ENCODE measurements at places on chromosomes 2 and 18.

DNA sequence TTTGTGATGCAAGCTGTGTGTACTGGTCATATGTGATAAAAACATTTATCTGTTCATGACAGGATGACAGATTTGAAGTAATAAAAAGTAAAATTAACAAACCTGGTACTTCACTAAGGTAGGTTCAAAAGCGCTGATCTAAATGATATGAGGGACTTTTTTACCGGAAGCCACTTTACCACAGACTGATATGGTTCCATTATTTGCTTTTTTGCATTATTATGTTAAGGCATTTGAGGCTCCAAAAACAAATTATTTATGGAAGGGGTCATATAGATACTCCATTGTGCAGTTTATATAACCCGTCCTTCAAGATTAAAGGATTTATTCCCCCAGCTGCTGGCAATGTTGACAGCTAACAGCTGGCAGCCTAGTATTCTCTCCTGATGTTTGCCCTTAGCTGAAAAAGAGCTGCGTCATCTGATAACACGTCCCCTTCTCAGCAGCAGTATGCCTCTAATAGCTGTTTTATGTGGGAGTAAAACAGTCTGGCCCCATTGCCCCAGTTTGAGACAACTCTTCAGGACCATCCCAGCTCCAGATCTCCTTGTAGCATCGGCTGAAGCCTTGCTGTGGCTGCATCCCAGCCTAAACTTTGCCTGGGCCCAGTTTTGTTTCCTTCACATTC lies 84.8 kb upstream of the XIRP2 start:
- no peak for DNase-seq

DNA sequence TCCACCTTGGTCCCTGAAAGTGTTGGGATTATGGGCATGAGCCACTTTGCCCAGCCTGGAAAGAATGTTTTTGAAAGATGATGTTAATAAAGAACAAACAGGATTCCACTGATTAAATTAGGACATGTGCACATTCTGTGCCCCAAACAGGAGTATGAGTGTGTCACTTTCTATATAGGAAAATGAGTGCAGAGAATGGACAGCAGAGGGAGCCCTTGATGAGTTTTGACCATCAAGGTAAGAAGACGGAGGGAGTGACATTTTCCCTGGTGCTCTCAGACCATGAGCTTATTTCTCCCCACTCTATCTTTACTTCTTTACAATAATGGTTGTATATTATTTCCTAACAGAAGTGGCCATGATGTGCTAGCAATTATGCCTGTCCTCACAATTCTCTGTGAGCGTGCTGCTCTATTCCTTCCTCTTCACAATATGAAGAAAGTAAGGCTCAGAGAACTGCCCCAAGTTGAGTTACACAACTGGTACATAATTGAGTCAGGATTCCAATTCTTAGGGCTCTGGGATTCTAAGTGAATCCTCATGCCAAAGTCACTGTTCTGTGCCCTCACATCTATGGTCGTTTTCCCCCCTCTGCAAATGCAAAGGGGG lies 20.6 kb downstream of the RPL37A start:
- peak; percentile 14 for DNase-seq

GRCh38 chr2:118982039-118982438 lies 40.0 kb downstream of the MARCO start:
- DNase-seq = no peak

GRCh38 chr2:69271831-69272257 lies 115.2 kb downstream of the GFPT1 start:
- DNase-seq = no peak

DNA sequence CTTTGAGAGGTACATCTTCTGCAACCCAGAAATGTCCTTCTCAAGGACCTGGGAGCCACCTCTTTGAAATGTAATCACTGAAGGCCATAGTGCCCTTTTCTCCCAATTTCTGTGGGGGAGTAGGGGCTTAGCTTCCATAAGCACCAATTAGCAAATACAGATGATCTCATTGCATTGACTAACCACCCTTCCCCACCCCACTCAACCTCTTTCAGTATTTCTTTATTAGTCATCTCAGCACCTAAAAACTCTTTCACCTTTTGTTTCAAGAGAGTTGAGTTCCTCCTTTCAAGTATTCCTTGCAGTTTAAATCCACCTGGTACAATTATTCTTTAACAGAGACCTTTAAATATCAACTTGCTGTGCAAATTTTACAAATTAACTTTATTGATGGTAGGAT lies 1011.8 kb upstream of the CDH2 start:
- no peak for DNase-seq

DNA sequence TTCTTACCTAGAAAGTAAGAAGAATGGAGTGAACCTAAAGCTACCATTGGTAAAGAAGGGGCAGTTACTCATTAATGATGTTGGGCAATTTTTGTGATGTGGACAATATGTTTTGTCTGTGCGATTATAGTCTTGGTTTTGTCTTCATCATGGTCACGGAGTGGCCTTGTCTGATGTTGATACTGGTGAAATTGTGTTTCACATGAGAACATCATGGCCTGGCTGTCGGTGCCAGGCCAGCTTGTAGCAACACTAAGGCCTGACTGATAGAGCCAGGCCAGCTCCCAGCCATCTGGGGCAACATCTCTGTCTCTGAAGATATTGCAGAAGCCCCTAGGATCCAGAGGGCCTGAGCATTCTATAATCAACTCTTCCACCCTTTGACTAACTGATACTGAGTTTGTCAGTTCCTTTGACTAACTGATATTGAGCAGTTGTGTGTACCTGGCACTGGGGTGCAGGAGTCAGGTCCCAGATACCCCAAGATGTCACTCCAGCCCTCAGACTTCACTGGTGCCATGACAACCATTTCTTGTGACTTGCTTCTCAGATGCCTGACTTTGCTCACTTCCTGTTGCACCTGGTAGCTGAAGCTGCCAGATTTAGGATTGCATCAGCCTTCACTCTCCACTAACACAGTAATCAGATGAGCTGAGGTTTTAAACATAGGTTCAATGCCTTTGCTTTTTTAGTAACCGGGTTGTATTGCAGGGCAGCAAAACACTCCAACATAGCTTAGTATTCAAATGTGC lies 62.5 kb downstream of the RPIA start:
- DNase-seq = peak; percentile 53

- DNase-seq = no peak
These were observed 558 bp upstream of the NEMP2 start for GRCh38 chr2:190535121-190535439.

- no peak for DNase-seq
These were observed 51.2 kb upstream of the HAAO start for GRCh38 chr2:42843611-42844010.

- no peak for DNase-seq
These were observed 555.8 kb upstream of the ID2 start for GRCh38 chr2:8125741-8126711.

DNA sequence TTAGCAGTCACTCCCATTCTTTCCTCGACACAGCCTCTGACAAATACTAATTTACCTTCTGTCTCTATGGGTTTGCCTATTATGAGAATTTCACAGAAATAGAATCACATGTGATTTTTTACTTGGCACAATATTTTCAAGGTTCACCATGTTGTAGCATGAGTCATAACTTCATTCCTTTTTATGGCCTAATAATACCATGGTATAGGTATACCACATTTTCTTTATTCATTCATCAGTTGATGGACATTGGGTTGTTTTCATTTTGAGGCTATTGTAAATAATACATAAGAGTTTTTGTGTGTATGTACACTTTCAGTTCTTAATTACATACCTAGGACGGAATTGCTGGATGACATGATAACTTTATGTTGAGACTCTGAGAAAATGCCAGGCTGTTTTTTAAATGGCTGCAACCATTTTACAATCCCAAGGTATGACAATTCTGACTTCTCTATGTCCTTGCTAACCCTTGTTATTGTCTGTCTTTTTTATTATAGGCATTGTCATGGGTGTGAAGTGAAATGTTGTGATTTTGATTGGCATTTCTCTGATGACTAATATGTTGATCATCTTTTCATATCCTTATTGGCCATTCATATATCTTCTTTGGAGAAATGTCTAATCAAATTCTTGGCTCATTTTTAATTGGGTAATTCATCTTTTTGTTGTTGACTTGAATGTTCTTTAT lies 87.9 kb downstream of the IRS1 start:
- DNase-seq = no peak

DNA sequence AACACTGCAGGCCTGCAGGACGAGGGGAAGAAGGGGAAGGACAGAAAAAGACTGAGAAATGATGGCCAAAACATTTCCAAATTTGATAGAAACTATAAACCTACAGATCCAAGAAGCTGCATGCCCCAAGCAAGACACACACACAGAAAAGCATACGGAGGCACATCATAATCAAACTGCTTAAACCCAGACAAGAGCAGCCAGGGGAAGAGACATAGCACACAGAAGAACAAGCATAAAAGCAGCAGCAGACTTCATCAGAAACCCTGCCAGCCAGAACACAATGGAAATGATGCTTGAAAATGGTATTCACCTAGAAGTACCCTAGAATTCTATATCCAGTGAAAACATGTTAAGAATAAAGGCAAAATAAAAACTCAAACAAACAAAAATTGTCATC lies 57.2 kb upstream of the RNU4ATAC start:
- DNase-seq = no peak

- no peak for DNase-seq
These were observed 3.0 kb downstream of the ADRA2B start for GRCh38 chr2:96113367-96113677.

DNA sequence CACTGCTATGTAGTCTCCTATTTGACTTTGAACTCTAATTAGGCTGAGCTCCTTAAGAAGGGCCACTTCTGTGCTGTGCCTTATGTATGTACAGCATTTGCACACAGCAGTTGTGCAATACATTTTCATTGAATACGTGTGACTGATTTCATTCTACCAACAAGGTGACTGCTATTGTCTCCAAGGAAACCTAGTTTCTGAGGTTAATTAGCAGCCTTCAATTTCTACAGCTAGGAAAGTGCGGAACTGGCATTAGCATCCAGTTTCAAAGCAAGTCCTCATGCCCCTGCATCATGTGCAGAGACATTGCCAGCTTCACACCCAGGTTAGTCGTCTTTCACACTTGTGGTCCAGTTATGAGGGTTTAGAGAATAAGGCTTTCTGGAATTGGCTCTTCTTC lies 58.6 kb downstream of the NCK2 start:
- no peak for DNase-seq

GRCh38 chr2:239553376-239554000 lies 152.7 kb upstream of the HDAC4 start:
- no peak for DNase-seq

- DNase-seq = no peak
These were observed 65.8 kb downstream of the ETAA1 start for GRCh38 chr2:67462738-67463496.

GRCh38 chr18:75066021-75066880 lies 142.7 kb downstream of the PTGR3 start:
- DNase-seq = no peak

DNA sequence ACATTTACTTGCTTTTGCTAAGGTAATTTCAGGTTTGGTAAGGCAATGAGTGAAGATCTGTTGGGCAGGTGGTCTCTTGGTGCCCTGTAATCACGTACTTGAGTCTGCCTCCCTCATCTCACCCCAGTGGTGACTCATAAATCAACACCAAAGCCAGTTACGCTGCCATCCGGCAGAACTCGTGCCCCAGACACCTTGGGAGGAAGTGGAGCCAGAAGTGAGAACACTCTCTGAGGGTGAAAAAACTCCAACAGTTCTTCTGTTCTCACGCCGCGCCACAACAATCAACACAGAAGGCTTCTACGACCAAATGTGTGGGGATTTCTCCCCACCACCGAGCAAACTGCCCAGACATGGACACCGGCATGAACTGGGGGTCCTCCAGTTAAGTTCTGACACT lies 206.2 kb downstream of the ARL4C start:
- peak; percentile 82 for DNase-seq

GRCh38 chr2:11742702-11743357 lies 3.6 kb upstream of the LPIN1 start:
- DNase-seq = no peak

DNA sequence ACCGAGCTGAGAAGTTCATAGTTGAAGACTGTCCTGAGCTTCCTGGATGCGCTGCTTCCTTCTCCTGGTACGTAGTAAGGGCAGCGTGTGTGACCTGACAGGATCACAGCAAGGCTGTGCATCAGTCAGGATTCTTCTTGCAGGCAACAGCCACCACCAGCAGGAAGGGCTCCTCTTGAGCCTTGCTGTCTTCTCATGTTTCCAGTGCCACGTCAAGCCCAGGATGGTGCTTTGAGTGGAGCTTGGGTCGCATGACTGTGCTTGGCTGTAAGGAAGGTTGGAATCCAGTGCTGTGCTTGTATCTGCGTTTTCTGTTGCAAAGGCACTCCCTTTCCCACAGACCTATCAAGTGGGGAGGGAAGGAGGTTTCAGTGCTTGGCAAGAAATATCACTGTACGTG lies 194.3 kb downstream of the LDLRAD4 start:
- no peak for DNase-seq

Measured in NK-92 treated with Interleukin-12 subunit alpha and Interleukin-12 subunit beta, amount 100 ng/mL, for 24 hours (cell line).